ENCODE measurements at places on chromosomes 1 and 21.

GRCh38 chr1:45522324-45523104, 830 bp upstream of the PRDX1 start:
- no peak for DNase-seq

- DNase-seq: no peak
Observed at GRCh38 chr21:42836767-42837301, 42.5 kb downstream of the WDR4 start.

GRCh38 chr1:56526571-56527174, 52.7 kb downstream of the PLPP3 start:
- DNase-seq: no peak

GRCh38 chr1:16167331-16168143, 11.7 kb upstream of the EPHA2 start:
- peak; percentile 59 for DNase-seq

DNA sequence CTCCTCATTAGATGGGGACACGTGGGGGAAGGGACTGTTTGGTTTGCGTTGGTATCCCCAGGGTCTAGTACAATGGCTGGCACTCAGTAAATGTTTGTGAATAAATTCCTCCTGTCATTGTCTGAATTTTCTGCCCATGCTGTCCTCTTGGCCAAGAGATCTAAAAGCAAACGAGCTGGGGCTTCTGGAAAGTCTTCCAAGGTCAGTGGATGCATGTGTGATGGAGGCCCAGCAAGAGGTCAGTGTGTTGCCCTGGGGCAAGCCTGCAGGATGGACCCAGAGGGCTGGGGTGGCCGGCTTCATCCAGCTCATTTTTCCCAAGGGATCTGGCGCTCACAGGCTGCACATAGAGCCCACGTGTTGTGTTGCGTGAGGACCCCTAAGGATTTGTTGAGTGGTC, 30.0 kb upstream of the JUN start:
- no peak for DNase-seq

GRCh38 chr1:168794057-168794456, 65.1 kb upstream of the DPT start:
- no peak for DNase-seq

DNA sequence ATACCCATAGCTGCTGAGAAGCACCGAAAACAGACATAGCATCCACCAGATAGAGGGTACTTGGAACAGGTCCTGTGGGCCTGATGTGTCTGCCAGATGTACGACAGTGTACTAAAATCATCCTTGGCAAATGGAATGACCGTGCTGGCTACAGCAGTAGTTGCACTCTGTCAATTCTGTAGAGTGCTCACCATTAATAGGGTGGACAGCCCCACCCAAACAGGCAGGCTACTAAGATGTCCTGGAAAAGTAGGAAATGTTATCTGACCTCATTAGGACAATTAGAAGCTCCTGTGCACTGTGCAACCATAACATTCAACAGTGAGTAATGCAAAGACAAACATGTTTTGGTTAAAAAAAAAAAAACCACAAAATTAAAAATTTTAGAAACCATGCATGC, 106.2 kb downstream of the PTPN14 start:
- no peak for DNase-seq

DNA sequence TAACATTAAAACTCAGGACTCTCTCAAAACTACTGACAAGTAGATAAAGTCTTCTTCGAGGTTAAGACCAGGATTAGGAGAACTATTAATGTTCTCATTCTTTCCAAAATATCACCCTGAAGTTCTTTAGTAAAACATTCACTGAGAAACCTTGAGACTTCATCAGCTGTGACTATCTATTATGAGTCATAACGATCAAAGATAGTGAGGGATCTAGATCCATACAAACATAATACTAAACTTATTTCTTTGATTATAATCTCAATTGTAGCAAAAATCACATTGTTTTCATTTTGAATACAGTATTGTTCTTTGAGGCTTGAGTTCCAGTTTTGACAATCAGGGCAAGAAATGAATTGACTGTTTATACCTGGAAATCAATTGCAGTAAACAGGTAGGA, 11.1 kb downstream of the PYHIN1 start:
- no peak for DNase-seq

DNA sequence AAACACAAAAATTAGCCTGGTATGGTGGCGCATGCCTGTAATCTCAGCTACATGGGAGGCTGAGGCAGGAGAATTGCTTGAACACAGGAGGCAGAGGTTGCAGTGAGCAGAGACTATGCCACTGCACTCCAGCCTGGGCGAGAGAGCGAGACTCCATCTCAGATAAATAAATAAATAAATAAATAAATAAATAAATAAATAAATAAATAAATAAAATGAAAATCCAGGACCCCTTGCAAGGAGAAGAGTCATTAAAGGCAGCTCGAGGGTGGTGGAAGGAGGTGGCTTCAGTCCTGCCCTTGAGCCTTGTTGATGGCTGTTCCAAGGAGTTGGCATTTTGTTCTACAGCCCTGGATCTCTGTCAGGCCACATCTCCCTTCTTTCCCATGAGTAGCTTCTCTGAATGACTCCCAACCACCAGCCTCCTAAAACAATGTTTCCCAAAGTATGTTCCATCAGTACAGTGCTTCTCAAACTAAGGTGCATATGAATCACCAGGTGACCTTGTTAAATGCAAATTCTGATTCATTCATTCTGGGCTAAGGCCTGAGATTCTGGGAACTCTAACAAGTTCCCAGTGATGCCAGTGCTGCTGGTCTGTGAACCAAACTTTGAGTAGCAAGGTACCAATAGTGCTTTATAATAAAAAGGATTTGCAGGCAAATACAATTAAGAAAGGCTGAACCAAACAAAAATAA, 99.0 kb downstream of the KCNN3 start:
- no peak for DNase-seq

DNA sequence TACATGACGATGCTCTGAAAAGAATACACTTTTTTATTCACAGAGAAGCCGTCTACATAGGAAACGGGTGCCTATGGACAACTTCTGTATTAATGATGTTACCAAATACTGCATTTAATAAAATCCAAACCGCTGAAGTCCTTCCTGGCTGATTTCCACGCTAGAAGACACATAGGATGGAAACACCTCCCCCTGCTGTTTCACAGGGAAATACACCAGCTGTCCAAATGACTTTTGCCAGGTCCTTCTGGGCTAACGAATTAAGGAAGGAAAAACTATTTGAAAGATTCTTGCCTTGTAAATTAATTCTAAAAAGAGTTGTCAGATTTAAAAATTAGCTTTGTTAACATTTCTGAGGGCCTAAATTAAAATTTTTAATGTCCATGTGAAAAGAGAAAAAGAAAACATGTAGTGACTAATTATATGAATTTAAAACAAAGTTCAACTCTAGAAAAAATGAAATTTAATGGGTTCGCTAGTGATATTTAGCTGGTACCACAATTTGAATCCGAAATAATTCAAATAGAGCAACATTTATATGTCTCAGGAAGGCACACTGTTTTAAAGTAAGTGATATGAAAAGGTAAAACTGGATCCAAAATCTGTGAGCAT, 146.0 kb downstream of the RERE start:
- DNase-seq: no peak

- no peak for DNase-seq
Observed at GRCh38 chr21:18877917-18878316, 474.3 kb upstream of the TMPRSS15 start.

DNA sequence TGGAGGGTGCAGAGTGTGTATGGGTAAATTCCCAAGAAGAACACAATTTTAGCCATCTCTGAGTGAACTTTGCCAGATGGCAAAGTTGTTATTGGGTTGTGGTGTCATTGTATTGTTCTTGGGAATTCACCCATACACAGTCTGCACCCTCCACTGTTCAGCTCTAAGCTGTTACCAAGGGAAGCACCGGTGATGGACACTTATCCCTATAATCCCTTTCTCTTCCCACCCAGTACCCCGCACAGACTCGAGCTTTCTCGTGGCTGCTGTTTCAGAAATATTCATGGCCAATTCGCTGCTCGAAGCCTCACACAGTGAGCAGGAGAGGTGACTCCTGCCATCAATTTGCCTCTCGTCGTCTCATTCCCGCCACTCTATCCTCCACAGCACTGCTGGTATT, 95.7 kb upstream of the PALMD start:
- DNase-seq: no peak

GRCh38 chr1:229409616-229410369, 24.1 kb downstream of the ACTA1 start:
- DNase-seq: peak; percentile 26

DNA sequence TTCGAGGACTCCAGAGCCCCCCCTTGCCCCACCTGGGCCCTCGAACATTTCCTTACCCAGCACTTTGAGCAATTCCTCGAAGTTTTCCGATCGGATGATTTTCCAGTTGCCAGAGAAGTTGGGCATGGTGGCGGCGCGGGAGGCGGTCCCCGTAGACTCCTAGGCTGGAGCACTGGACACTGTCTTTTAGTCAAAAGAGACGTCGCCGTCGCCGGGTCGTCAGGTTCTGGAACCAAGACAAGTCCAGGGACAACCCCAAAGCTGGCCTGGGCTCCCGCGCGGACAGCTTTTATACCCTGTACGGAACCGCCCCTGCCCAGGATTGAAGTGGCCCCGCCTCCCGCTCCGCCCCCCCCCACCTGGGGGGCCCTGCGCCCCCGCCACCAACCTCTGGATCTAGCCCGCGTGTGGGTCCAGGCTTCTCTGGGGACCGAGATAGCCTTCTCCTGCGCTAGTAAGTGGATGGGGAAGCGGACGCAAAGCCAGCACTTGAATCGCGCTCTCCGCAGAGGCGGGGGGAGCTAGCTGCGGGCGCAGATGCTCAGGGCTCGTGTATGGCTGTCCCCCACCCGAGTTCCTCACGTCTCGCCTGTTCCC, at the start of gene CRABP2:
CRABP2 (minus strand) TSS at position 263 of the 597 bp plus-strand sequence; CDS start at position 126, 137 bp downstream.
- DNase-seq: peak; percentile 61

- no peak for DNase-seq
Observed at GRCh38 chr1:64229307-64229706, 25.9 kb downstream of the UBE2U start.

DNA sequence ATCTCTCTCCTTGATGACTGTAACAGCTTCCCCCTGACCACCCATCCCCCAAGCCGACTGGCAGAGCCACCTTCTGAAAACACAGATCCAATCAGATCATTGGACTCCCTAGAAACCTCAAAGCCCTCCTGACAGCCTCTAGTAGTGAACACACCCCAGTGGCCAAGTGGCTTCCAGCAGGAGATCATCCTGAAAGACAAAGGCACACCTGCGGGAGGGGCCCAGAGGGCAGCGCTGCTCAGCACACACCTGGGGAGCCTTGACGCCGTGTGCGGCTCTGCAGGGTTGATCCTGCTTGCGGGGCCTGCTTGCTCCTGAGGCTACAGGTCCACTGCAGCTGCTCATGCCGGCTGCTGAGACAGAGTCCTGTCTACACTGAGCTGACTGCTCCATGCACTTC, 41.5 kb downstream of the SLC66A1 start:
- DNase-seq: no peak

GRCh38 chr1:39576016-39576657, 453 bp downstream of the PABPC4 start:
- peak; percentile 41 for DNase-seq

- DNase-seq: no peak
Observed at GRCh38 chr1:57088653-57089052, 122.8 kb upstream of the C8B start.

DNA sequence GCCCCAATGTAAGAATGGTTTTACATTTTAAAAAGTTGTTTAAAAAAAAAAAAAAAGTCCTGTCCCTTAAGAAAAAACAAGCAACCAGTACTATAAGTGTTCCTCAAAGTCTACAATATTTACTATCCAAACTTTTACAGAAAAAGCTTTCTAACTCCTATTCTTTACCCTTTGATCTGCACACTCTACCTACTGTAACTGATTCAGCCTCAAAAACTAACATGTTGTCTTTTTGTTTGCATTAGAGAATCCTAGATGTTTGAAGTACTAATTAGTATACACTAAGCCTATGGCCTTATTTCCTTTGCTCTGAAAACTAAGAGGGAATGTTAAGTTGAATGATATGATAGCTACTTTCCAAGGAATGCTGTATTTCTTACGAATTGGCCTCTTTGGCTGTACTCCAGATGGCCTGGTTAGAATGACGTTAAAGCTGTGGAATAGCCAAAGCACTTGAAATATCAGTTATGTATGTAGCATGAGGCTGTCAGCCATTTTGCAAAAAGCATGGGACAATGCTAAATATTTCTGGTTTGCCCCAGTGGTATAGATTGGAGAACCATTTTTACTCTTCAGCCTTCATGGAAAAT, 234.8 kb downstream of the GPR52 start:
- no peak for DNase-seq

- no peak for DNase-seq
Observed at GRCh38 chr21:43269957-43270705, 101.3 kb downstream of the CRYAA start.

DNA sequence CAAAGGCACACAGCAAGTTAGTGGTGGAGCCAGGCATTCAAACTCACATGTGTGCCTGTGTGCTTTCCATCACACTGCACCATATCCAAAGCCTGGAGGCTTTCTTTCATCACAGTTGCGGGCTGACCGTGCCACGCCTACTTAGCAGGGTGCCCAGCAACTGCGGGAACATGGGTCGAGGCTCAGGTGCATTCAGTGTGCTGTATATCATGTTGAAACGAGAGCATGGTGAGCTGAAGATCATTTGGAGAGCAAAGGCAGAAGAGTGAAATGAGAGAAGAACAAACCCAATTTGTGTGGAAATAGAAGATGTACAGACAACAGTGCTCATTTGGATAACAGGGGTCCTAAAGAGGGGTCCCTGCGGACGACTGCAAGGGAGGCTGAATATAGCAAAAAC, 46.5 kb downstream of the FAM78B start:
- no peak for DNase-seq

- DNase-seq: no peak
Observed at GRCh38 chr21:24278711-24279110, 1328.6 kb downstream of the MRPL39 start.

DNA sequence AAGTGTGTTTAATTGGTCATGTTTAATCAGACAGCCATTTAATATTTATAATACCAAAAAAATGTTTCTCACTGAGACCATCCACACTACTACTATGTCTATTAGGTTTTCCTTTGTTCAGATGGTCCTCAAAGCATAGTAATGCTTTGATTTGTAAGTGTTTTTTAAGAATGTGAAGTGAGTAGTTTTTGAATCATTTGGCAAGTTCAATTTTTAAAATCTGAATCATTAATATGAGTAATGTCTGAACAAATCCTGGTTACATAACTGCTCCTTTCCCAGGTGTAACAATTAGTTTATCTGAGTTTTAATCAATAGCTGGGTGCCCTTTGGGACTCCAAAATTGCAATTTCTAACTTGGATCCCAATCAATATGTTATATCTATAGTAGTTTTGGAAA, 23.5 kb upstream of the RPL5 start:
- no peak for DNase-seq

DNA sequence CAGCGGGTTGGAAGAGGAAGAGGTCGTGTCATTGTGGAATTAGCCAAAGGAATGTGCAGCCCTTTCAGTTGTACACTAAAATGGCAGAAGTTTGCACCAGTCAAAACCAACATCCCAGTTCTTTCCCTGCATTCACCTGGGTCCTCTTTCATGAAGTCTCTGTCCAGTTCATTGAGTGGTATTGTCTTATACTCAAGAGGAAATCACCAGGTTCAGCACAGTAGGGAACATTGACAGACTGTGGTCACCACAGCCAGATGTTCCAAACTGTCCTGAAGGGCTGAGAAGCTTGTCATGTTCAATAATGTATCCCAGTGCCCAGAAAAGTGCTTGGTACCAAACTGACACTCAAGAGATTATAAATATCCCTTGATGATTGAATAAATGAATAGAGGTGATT, 131.6 kb downstream of the GLUL start:
- DNase-seq: no peak

- no peak for DNase-seq
Observed at GRCh38 chr1:941015-941587, 17.4 kb downstream of the SAMD11 start.

GRCh38 chr1:3636080-3636479, 11.3 kb downstream of the TPRG1L start:
- no peak for DNase-seq

Measured in glutamatergic neuron (in vitro differentiated cells).